ENCODE measurements at places on chromosomes 12 and 14. TPM values are rescaled to one million over a fixed set of nuclear protein-coding genes. Genes with fewer than 3 reads are reported as not detected.

The IKBIP gene
- total RNA-seq, result 11.5 TPM

The INHBC gene
- not detected for total RNA-seq

The PPFIA2 gene
- total RNA-seq, result 1.0 TPM

The IL25 gene
- total RNA-seq, result not detected

The SOAT2 gene
- total RNA-seq, result under 0.01 TPM

The LHX5 gene
- total RNA-seq, result not detected

The ABCC9 gene
- 111 TPM for total RNA-seq

Measured in skeletal muscle tissue (tissue), 5 donors.